ENCODE measurements at places on chromosomes 6 and 20. TPM values are rescaled to one million over a fixed set of nuclear protein-coding genes. Genes with fewer than 3 reads are reported as not detected.

The GRM1 gene
- not detected for polyA plus RNA-seq

The MAP7 gene
- polyA plus RNA-seq: 9.1 TPM

The PRDM1 gene
- polyA plus RNA-seq: 3.4 TPM

The ARFRP1 gene
- 43.5 TPM for polyA plus RNA-seq

The ID1 gene
- polyA plus RNA-seq: 21.4 TPM

The FILIP1 gene
- polyA plus RNA-seq: not detected

Measured in foreskin keratinocyte (primary cell).